B cell (primary cell): ENCODE measurements at places on chromosomes 4 and X. TPM values are rescaled to one million over a fixed set of nuclear protein-coding genes. Genes with fewer than 3 reads are reported as not detected.

Gene MAGEA3
- total RNA-seq: not detected in 2 replicates

Gene APLN
- total RNA-seq: not detected in 2 replicates

Gene SLC10A7
- 18.3 and 20.5 TPM in 2 replicates for total RNA-seq

Gene MAGEE2
- not detected in 2 replicates for total RNA-seq

Gene MAGEB1
- not detected in 2 replicates for total RNA-seq

Gene PSAPL1
- not detected in 2 replicates for total RNA-seq

Gene RIBC1
- 1.0 and 1.7 TPM in 2 replicates for total RNA-seq

Gene GYPB
- 0.91 TPM in 1 of 2 replicates, not detected in the other for total RNA-seq

Gene REELD1
- 2.6 and 6.0 TPM in 2 replicates for total RNA-seq

Gene PCDH7
- total RNA-seq: not detected in 2 replicates

Gene TMEM150C
- total RNA-seq: not detected in 2 replicates

Gene NSG1
- not detected in 2 replicates for total RNA-seq

Gene PLAC1
- total RNA-seq: not detected in 2 replicates

DNA sequence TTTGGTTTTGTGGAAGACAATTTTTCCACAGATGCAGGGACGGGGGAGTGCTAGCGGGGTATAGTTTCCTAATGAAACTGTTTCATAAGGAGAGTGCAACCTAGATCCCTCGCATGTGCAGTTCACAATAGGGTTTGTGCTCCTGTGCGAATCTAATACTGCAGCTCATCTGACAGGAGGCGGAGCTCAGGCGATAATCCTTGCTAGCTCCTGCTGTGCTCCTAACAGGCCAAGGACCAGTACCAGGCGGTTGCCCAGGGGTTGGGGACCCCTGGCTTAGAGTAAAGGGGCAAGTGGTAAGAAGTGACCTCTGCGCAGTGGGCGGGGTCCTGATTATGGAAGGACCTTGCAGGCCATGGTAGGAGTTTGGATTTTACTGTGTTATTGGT lies 3.8 kb downstream of the SCML1 start:
- DNase-seq: no peak

DNA sequence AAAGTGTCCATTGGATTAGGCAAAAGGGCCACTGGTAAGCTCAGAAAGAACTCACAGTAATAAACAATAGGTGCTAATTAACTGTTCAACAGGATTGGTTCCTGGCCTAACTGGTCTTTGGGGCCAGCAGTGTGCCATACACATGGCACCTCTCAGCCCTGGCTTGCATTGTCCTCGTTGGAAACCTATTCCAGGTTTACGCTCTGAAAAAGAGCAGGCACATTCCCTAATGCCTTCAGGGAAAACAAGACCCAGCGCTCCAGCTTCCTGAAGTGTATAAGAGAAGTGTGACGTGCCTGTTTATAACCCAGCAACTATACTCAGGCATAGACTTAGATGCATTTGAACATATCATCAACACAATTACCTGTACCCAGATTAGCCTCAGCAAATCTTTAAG lies 51.9 kb upstream of the RBM47 start:
- no peak for DNase-seq

GRCh38 chrX:39017077-39017476 lies 215.8 kb downstream of the MID1IP1 start:
- no peak for DNase-seq

- DNase-seq: no peak
Measured at GRCh38 chr4:82639971-82640370, 78.2 kb upstream of the TMEM150C start.

DNA sequence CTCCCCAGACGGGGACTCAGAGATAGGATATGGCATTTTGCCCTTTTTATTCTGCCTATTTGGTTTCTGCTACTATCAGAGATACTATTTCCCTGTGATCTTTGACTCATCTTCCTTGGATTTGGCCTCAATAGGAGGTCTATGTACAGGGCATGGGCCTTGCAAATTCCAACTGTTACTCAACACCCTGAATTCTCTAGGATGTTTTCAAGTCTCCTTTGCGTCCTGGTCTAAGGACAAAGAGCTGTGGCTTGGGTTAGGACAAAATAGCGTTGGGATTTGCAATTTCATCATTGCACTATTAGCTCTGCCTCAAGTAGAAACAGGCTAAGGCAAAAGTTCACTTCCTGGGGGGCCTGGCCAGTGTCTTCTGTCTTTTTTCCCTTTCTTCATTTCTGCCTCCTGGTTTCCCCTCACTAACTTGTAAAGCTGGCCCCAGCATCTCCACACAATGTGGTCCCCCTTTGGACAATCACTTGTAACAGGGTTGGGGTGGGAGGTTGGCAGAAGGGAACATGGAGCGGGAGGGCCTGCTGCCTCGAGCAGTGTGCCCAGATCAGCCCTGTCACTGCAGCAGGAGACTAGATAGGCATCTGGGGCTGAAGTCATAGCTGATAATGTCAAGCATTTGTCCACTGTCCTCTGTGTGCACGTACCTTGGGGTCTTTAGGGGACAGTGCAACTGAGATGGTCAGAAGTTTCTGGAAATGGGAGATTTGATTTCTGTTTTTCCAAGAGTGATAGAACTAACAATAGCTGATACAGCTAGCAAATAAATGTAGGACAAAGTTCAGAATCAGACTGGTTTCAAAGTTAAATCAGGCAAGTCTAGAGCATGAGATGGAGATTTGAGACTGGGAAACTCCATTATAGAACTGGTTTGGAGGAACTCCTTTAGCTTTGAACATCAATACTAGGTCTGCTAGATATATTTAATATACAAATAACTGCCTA lies 25.8 kb upstream of the STBD1 start:
- no peak for DNase-seq

DNA sequence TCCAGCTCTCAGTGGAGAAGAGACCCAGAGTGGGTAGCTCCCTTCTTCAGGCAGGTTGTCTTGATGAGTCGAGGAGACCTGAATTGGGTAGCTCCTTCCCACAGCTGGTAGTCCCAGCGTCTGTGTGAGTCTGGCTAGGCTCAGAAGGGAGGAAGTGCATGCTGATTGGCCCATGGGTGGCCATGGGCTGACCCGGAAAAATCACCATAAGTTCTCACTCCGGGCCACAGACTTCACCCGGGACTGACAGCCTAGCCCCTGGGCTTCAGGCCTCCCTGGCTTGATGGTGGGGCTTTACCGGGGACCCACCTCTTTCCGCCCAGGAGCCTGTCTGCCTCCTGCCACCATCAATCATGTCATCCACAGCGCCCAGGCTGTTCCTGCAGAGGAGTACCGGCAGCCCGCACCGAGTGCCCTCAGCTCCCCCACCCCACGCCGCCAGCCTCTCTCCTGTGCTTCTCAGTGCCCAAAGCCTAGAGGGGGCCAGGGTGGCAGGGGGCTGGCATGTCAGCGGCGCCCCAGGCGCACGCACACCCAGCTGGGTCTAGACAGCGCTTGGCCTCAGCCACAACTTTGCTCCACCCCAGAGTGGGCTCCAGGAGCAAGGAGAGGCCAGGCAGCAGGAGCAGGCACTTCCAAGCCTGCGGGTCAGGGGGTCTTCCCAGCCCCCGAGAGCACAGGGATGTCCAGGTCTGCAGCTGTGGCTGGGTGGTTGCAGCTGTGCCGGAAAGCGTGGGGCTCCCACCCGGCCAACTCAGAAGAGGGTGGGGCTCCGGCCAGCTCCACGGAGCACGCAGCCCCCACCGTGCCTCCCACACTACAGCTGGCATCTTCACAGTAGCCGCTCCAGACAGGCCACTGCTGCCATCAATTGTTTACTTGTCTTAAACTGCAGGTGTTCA lies 16.1 kb upstream of the SAT1 start:
- peak; percentile 20 for DNase-seq

- DNase-seq: no peak
Measured at GRCh38 chr4:84634961-84635360, 52.0 kb downstream of the CDS1 start.

DNA sequence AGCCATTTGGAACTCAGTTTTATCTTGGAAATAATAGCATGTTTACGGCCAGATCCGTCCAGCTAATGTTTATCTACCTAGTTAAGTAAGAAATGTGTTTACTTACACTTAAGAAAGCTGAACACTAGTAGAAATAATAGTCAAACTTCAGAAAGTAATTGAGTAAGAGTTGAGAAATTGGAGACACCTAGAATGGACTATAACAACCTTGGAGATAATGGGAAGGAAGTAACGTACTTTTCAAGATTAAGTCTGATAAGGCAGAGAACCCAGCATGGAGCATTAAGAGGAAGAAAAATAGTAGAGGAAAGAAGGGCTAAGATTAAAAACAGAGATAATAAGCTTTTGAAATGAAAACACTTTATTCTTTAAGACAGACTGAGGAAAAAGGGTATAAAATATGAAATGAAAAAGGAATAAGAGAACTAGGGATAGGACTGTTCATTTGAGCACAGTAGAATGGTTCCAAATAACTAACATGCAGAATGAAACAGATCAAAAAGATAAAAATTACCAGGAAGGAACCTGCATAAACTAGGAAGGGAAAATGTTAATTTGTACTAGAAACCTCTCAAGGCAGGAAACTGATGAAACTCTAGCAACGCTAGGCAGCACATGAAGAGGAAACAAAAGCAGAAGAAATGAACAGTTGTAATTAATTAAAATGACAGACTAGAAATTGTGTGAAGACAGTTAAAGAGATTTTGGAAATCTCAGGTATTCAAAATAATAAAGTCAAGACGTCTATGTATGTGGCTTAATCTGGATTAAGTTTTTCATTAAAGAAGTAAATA lies 71.7 kb downstream of the FBXW7 start:
- peak; percentile 36 for DNase-seq

DNA sequence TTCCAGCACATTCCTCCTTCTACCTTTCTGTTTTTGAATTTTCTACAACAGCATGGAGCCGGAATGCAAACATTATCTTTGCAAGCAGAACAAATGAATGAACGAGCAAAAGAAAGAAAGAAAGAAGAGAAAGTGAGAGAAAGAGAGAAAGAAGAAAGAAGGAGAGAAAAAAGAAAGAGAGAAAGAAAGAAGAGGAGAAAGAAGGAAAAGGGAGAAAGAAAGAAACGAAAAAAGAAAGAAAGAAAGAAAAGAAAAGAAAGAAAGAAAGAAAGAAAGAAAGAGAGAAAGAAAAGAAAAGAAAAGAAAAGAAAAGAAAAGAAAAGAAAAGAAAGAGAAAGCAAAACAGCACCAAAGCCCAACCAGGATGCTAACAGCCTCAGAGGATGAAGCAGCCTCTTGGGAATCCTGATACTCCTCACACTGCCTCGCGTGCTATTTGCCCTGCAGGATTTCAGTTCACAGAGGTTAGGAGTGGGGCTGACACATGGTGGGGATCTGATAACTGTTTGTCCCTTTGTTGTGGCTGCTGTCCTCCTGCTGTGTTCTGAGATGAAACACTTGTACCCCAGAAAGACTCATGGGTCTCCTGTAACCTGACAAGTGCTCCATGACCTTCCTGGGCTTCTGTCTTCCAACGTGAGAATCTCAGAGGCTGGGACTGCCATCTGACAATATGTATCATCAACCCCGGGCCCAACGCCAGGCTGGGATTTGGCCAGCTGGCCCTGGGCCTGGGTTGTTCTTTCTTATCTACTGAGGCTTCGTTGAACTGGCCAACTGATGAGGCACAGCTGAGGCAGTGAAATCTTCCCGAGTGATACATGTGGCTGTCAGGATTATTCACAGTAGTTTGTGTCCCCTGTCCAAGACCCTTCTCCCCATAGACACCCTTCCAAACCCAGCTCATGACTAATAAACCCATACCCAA lies 61.0 kb downstream of the SEPSECS start:
- DNase-seq: no peak

- no peak for DNase-seq
Measured at GRCh38 chr4:175385797-175386196, 426.3 kb downstream of the GPM6A start.

DNA sequence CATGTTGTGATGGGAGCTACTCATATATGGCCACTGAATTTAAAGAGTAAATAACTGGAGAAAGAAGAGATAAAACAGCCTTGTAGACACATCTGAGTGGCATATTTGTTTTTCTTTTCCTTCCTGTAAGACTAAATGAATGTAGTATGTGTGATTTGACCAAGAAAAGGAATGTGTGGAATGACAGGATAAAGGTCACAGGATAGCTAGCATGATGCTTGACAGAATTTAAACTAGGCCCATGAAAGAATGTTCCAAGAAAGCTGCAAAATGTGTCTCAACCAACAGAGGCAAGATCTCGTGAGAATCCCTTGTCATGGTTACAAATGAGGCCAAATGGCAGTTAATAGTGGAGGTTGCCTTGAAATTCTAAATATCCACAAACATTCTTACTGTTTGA lies 137.0 kb downstream of the KCNIP4 start:
- DNase-seq: no peak

GRCh38 chrX:16990839-16991238 lies 44.4 kb downstream of the REPS2 start:
- DNase-seq: no peak

DNA sequence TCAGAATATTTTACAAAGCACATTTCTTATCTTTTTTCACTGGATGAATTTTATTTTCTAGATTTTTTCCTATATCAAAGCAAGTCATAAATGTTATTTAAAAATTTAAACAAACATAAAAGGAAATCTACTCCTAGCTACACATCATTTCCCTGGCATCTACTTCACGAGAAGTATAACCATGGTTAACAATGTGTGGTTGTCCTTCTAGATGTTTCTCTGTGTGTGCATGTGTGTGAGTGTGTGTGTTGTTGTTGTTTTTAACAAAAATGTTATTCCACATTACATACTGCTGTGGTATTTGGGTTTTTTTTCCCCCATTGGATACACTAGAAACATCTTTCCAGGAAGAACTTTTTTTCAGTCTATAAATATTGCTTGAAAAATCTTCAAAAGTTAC lies 103.1 kb downstream of the CHIC2 start:
- no peak for DNase-seq

- no peak for DNase-seq
Measured at GRCh38 chr4:86898562-86898961, 6.3 kb upstream of the C4orf36 start.

- DNase-seq: no peak
Measured at GRCh38 chrX:153538424-153538823, 21.0 kb downstream of the ATP2B3 start.

- no peak for DNase-seq
Measured at GRCh38 chrX:16552546-16552945, 97.4 kb upstream of the S100G start.

DNA sequence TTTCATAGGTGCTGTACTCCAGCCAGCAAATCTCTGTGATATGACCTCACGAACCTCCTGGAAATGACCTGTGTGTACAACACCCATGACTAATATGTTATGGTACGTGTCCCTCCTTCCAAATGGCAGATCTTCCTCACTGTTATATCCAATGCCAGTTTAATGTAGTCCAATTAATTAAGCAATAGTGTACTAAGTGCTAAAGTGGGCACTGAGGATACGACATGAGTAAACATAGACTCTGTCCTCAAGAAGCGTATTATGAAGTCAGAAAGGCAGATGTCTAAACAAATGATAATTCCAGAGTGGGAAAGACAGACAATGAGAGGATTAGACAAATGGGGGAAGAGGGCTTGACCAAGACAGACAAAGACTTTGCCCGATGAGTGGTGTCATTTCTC lies 33.9 kb downstream of the GPRIN3 start:
- no peak for DNase-seq

DNA sequence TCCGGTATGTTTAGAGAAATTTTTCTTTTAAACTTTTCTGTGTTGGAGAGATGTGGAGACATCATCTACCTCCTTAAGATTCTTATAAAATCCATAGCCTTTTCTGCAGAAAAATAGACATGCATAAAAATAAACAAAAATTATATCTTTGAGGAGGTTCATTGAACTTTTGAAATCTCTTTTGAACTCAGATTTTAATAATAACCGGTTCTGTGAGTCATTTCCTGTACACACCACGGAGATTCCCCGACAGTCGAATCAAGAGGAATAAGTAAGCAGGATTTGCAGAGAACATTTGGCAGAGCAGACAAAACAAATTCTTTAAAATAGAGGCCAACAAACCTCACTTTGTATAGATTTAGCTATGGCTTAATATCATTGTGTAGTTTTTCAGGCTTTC lies 918.7 kb upstream of the POU3F4 start:
- no peak for DNase-seq

- DNase-seq: no peak
Measured at GRCh38 chr4:38138363-38138762, 178.2 kb downstream of the PTTG2 start.
